ENCODE measurements at places on chromosomes 11 and 22.
A peak's percentile ranks its signal among the peaks of the same experiment; 100 is the strongest.

DNA sequence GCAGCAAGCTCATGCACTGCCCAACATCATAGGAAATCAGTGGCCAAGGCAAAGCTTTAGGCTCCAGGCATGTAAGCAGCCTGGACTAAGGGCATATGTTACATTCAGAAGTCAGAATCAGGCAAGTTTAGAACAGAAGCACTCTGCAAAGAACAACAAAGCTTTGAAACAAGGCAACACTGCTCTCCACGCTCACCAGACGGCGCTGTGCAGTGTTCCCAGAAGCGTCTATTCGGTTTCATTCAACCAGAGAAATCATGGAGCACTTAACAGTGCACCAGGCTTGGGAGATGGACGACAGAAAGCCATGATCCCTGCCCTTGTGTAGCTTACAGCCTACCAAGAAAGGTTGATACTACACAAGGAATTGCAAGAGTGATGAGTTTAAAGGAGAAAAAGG is 555.8 kb downstream of the BUD13 start:
- DNase-seq: no peak

DNA sequence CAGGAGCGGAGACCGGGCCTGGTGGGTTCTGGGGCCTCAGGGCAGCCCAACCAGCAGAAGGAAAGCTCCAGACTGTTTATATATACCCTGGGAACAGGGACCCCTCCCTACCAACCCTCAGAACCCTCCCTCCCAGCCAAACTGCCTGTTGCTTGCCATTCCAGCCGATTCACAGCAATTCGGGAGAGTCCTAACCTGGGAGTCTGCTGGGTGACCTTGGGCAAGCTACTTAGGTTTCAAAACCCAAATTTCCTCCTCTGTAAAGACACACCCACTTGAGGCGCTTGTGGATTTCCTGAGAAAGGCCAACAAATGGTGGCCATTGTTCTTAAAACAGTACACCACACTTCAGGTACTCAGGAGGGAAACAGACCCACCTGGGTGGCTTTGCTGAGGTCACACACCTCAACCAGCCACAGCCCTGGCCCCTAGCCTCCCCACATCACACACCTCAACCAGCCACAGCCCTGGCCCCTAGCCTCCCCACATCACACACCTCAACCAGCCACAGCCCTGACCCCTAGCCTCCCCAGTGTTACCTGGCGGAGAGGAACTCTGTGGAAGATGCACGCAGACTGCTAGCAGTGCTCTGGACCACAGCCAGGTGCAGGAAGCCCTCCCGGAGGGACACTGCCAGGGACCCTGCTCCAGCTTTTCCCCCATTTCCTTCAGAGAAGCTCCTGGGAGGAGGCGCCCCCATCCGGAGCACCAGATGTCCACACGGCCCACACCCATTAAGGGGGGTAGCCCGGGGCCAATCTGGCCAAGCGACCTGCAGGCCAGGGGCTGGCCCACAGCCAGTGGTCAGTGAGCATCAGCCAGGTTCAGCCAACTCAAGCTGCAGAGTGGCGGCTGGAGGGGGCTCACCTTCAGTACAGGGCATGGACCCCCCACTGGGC is 6.2 kb downstream of the SHISA8 start:
- no peak for DNase-seq

GRCh38 chr11:114153224-114153623 is 93.7 kb downstream of the ZBTB16 start:
- DNase-seq: no peak

- no peak for DNase-seq
These were observed 179.0 kb upstream of the LARGE1 start for GRCh38 chr22:34099278-34099677.

DNA sequence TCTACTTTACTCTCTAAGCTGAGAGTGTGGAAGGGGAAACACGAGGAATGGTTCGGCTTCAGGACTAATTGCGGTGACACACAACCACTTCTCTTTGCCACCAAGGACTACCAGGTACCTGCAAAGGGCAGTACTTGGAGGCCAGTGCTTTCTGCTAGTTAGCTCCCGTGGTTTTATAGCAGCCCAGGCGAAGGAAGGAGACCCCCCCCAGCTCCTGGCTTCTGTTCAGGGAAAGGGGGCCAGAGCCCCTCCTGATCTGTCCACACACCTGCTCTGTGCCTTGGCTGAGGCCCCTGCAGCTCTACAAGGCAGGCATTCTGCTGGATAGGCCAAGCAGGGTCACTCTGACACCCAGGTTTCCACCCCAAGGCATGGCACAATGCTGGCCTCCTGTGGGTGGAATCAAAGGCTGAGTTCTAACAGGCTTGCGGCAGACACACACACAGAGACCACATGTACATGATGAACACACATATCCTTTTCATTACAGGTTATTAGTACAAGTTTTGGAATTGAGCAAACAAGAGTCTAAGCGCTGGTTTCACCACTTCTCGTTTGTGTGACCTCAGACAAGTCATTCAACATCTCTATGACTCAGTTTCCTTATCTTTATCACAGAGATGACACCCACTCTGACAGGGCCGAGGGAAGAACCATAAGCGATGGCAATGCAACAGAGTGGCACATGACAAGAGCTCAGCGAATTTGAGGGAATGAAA is 7.5 kb downstream of the SERPIND1 start:
- no peak for DNase-seq

GRCh38 chr22:19378344-19378674 is 53.2 kb downstream of the HIRA start:
- no peak for DNase-seq

GRCh38 chr11:9120664-9121468 is 29.5 kb upstream of the SCUBE2 start:
- DNase-seq: no peak

GRCh38 chr11:3158131-3158591 is 6.9 kb downstream of the OSBPL5 start:
- no peak for DNase-seq

DNA sequence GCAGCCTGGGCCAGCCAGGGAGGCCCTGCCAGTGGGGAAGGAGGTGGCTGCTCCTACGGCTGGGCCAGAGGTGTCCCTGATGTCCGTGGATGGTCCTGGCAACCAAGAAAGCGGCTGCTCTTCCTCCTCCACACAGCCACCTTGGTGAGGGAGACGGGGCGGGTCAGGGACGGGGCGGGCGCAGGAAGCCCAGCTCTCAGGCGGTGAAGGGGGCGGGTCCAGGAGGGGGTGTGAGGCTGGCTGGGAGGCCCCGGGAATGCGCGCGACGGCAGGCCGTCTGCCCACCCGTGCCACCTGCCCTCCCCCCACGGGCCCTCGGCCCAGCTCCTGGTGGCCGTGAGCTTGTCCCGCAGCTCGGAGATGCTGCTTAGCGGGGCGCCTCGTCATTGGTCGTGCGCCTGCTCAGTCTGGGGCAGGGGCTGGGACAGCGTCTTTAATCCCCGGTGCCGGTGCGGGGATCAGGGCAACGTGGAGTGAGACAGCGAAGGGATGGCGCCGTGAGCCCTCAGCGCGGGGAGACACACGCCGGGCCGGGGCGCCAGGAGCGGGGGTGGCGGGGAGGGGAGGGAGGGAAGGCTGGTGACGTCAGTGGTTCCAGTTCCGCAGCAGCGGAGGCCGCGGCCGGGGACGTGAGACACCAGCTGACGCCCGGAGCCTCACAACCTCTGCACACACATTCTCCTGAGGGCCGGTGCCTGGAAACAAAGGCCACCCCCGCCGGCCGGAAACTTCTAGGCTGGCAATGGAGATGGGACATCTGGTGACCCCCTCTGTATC is 6.7 kb upstream of the BRSK2 start:
- peak; percentile 66 for DNase-seq

GRCh38 chr11:1317993-1318392 is 8.6 kb upstream of the TOLLIP start:
- DNase-seq: no peak

- DNase-seq: no peak
These were observed 1.4 kb downstream of the HPS4 start for GRCh38 chr22:26482161-26482560.

DNA sequence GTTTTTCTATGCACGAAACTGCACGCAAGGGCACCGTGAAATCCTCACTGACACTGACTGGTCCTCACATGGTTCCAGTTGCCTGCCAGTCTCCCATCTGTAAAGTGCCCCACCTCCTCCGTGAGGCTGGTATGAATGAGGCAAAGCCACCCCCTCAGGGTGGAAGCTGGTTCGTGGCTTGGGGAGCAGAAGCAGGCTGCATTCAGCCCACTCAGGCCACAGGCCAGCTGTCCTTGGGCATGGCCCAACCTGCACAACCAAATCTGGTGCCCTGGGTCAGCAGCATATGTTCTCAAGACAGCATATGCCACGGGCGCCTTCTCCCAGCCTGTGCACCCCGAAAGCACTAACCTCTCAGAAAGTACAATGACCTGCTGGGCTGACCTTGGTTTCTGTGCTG is 29.3 kb downstream of the SERPINH1 start:
- DNase-seq: no peak

GRCh38 chr11:119724956-119725355 is 4.0 kb downstream of the NECTIN1 start:
- no peak for DNase-seq

DNA sequence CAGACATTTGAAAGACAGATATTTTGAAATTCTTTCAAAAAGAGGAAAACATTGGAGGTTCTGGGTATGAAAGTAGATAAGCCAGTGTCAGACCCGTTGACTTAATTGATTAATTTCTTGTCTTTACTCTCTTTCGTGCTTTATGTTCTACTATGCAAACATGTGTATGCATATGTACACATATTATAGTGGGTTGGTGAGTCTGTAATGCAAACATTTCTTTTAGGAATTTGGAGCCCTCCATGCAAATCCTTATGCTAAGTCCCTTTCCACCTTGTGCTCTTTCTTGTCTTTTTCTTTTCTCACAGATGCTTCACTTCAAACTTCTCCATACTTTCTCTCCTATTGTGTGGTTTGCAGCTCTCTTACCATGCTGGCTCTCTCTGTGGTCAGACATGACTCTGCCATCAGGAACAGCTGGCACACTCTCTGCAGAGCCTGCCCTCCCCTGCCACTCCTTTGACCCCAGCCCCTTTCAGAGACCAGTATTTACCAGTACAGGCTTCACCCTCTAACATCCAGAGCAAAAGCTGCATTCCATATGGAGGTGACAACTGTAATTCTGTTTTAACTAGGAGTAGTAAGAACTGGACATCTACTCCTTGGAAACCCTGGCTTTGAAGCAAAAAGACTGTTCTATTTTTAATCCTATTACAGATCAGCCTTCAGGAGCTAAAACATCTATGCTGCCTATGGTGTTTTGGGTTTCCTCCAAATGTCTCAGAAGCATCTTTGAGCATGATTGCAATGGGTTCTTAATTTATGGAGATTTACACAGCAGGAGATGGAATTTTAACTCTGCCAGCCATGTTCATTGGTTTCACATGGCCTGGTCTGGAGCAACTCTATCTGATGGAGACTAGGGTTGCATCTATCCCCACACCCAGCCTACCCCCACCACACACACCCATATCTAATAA is 386.9 kb upstream of the FAT3 start:
- DNase-seq: no peak

GRCh38 chr11:62449451-62449851 is 30.6 kb downstream of the SCGB1A1 start:
- no peak for DNase-seq

DNA sequence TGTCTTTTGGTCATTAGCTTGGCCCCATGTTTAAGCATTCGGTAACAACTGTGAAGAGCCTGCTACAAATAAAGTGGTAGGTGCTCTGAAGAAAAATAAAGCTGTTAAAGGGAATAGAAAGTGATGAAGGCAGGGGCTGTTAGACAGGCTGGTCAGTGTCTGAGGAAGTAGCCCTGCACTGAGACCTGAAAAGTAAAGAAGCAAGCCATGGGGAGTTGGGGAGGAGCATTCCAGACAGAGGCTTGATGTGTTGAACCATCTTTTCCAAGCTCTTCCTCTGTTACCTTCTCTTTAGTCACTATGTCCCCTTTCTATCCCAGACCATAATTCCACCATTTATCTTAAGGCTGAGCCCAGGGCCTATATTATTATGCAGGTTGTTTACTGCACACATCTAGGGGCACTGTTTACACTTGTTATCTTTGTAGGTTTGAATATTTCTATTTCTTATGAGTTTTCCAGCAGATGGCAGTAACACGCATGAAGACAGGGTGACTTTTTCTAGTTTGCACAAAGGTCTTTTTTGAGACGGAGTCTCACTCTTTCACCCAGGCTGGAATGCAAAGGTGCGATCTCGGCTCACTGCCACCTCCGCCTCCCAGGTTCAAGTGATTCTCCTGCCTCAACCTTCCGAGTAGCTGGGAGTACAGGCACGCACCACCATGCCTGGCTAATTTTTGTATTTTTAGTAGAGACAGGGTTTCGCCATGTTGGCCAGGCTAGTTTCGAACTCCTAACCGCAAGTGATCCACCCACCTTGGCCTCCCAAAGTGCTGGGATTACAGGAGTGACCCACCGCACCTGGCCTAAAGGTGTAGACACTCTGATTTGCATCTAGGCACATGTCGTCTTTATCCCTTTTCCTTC is 23.0 kb downstream of the ZFTA start:
- DNase-seq: no peak

DNA sequence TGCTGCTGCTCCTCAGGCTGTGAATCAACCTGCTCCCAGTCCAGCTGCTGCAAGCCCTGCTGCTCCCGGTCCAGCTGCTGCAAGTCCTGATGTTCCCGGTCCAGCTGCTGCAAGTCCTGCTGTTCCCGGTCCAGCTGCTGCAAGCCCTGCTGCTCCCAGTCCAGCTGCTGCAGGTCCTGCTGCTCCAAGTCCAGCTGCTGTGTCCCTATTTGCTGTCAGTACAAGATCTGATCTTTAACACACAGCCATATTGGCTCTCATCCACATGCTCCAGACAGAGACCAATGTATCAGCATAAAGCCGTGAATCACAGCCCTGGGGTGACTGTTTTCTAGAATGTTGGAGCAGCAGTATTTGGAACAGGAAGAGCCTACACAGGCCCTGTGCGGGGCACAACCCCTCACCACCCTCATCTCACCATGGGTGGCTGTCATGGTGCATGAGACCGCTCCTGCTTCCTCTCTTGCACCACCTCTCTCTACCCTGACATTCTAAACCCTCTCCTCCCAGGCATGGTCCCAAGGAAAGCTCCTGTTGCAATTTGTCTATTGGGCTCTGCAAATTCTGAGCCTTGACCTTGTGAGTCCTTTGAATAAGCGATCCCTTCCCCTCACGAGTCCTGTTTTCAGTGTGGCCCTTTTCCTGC is 3.5 kb downstream of the KRTAP5-10 start:
- no peak for DNase-seq

DNA sequence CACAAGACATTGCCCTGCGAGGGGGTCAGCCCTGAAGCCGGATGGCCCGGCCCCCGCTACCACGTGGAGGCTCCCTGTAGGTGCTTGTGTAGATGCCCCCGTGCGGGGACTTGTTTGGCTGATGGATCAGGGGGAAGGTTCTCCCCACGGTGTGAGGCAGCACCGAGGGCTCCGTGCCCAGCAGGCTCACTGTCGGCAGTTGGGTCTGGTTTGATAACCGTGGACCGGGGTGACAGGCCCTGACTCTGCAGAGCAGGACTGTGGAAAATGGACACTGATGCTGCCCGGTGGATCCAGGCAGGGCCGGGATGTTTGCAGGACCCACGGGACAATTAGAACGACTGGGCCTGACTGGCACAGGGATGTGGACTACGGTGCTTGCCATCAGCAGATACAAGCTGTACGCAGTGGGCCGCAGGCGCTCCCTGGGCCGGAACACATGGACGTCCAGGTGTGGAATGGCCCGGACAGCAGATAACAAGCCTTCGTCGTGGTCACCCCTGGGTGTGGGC is 19.0 kb downstream of the KCNQ1 start:
- DNase-seq: no peak

- no peak for DNase-seq
These were observed 143.9 kb downstream of the INSC start for GRCh38 chr11:15258433-15259165.

GRCh38 chr22:37378642-37379058 is 48.6 kb downstream of the ELFN2 start:
- no peak for DNase-seq
